NCI-H524 treated with DMSO at 0.1 percent for 48 hours (cell line): ENCODE measurements at places on chromosomes 4 and X.

DNA sequence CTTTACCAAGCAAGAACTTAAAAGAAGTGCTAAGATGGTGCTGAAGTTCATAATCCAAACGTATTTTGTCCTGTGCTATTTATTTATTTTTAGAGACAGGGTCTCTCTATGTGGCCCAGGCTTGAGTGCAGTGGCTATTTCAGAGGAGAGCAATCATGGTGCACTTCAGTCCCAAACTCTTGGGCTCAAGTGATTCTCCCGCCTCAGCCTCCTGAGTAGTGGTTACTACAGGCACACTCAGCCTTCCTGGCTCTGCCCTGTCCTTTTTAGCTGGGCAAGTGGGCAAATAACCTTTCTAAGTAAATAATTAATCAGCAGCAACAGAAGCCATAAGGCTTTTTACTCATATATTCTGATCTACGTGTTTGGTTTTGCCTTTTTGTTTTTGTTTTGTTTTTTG, 2.6 kb downstream of the NSD2 start:
- DNase-seq, result no peak

DNA sequence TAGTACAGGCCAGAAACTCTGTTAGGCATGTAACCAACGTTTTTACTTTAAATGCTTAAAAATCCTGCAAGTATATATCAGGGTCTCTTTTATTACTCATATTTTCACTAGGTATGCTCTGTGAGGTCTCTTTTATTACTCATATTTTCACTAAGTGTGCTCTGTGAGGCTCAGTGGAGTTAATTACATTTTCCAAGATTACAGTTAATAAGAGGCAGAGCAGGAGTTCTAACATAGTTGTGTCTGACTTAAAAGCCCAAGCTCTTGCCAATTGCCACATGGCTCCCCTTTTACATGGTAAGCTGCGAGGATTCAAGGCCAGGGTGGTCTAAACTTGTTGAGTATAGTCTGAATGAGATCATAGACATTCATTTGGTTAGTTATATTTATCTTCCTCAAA, 81.0 kb upstream of the ARMCX2 start:
- DNase-seq, result no peak

DNA sequence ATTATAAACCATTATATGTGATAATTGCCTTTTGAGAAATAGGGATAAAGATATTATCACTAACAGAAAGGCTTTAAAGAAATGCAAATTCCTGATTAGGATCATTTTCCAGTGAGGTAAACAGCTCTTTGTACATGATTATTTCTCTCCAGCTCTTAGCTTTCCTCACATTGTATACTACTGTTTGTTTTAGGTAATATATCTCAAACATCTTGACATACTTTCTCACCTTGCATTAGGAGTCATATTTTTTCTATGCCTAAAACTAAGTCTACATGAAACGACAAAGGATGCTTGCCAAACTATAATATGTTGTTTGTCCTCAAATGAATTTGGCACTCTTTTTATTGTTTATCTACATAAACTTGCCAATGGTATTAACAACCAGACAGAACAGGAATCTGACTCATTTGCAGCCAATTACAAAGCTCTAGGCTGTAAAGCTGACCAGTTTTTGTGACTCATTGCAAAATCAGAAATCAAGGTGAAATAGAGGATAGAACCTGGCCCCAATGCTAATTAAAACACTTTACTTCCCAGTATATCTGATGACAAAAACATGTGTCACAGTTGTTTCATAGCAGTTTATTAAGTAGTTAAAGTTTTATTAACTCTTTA, 107.0 kb downstream of the IQCM start:
- no peak for DNase-seq

DNA sequence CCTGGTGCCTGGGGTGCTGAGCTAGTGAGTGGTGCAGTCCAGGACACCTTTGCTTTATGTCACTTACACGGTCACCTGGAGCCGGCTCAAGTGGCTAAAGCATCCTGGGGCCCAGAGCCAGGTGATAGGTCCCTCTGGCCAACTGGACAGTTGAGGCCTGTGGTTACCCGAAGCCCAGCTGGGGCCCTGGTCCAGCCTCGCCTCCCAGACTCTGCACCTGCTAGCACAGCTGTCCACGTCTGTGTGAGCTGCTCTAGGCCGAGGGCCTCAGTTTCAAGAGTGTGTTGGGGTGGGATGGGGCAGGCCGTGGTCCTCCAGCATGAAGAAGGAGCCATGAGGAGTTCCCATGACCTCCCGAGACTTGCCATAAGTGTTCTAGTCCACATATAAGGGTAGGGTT, 7.7 kb upstream of the ADD1 start:
- no peak for DNase-seq

- peak; percentile 4 for DNase-seq
Observed at GRCh38 chr4:159191989-159192388, 89.1 kb downstream of the RAPGEF2 start.

DNA sequence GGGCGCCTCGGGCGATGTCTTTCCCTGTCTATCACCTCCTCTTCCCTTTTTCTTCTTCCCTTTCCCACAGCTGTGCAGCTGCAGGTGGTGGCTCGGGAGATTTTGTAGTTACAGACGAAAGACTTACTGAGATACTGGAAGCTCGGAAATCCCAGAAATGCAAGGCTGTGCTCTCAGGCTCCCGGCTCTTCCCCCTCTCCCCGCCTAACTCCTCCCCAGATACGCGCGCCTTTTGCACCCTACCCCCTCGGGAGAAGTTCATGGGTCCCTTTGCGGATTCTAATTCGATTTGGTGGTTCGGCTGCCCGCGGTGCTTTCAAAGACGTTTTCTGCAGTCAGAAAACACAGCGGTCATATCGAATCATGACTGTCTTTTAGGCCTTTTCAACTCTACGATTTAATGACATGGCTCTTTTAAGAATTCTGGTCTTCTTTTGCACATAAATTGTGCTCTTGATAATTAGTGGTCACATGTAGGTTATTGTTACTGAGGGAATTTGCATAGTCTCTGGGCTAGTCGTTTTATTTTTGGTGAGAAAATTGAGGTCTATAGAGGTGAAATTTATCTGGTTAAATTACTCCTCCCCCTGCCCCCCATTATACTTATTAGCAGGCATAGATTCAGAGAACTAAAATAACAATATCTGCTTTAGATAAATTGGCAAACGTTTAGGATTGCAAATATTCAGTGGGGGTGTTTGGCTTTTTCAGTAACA, 1.6 kb downstream of the SEPTIN11 start:
- DNase-seq, result no peak
